RKO (cell line): ENCODE measurements at places on chromosomes 5 and 9.

GRCh38 chr9:137465000-137465719 is 6.0 kb upstream of the NSMF start:
- no peak for DNase-seq

- DNase-seq: no peak
These were observed 12.1 kb downstream of the TGFBI start for GRCh38 chr5:136040746-136041415.

DNA sequence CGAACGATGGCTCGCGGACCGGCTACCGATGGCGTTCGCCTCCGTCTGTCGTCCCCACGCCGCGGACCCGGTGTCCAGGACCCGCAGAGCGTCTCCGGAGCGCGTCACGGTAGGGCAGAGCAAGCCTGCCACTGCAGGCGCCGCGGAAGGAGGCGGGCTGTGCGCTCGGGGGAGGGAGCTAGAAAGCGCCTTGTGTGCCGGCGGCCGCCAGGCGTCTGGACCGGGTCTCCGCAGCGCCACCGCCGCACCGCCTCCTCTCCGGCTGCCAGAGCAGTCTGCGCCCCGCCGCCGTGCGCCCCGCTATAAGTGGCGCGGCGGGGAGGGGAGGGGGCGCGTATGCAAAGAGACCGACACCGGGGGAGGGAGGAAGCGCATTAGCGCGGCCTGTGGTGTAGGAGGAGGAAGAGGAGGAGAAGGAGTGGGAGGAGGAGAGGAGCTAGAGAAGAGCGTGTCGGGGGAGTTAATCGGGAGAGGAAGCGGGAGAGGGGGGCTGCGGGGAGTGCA is at the start of gene ENC1:
ENC1 (minus strand) TSS at position 279 of the 504 bp plus-strand sequence. CDS start 4,243 bp downstream, outside the sequence.
- DNase-seq: peak; percentile 88

DNA sequence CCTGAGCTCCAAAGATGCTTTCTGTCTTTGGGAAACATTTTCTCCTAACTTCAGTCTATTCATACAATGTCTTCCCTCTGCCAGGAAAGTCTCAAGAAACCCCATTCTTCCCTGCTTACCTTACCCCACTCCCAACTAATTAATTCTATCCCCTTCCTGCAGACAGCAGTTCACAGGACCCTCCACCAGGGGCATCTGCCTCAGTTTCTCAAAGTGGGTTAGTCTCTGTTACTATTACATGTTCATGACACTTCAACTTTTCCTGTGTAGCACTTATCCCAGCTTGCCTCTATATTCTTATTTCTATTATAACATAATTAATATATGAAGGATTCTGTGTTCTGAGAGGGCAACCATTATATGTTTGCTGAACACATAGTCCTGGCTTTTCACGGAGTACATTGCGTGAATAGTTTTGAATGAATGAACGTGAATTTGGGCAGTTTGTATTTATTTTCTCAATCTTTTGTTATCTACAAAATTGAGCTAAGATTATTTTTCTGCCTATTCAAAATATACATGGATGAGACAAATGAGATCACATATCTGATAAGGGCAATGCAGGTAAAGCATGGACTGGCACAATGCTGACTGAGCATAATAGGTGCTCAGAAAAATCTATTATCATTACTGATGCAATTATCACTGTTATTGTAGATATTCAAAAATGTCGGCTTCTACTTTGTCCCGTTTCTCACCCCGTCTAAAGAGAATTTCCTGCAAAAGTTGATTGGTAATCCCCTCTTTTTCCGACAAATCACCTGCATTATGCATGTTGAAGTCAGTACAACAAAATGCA is 341.1 kb downstream of the BRINP1 start:
- DNase-seq: no peak

DNA sequence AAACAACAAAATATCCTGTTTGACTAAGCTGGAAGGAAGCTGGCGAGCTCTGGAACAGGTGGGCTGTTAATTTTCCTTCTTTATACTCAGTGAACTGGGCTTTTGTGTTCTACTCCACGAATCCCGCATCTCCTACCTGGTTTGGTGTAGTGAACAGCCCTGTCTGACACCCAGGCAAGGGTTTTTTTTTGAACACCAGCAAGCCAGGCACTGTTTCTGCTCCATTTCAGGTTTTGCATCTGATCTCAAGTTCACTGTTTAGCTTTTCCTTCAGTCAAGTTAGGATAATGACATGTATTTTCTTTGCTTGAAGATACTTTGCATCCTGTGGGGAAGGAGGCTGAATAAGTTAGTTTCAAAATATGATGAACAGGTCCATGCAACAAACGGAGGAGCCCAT is 204.5 kb downstream of the SEMA6A start:
- DNase-seq: no peak

GRCh38 chr5:110442856-110443255 is 283.6 kb downstream of the TMEM232 start:
- DNase-seq: no peak

DNA sequence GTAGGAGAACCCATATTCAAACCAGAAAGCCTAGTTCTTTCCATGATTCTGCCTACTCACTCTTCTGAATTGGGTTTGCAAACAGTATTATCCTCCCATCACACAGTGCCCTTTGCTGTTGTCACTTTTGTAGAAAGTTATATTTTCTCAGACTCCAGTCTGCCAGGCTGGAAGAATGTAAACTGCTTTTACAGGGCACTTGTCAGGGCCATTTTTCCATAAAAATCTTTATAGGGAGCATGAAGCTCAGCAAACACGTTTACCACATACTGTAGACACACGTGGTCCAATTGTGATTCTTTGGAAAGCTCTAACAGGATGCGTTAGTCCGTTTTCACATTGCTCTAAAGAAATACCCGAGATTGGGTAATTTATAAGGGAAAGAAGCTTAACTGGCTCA is 204.0 kb downstream of the KCNN2 start:
- no peak for DNase-seq

GRCh38 chr9:137619240-137620047 is 639 bp downstream of the EHMT1 start:
- peak; percentile 69 for DNase-seq
